ENCODE measurements at places on chromosomes 13 and 19.

- peak; percentile 82 for DNase-seq
Measured at GRCh38 chr19:50357178-50358100, 8.0 kb downstream of the NAPSA start.

DNA sequence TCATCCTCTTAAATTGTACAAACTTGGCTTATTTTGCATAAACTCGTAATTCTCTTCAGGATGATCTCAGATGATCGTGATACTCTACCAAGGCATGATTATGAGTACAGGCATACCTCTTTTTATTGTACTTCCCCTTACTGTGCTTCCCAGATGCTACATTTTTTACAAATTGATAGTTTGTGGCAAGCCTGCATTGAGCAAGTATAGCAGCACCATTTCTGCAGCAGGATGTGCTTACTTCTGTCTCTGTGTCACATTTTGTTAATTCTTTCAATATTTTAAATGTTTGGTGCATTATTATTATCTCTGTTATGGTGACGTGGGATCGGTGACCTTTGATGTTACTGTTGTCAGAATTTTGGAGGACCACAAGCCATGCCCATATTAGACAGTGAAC is 752.3 kb downstream of the PCDH9 start:
- no peak for DNase-seq

- no peak for DNase-seq
Measured at GRCh38 chr19:38032951-38033350, 125.9 kb downstream of the SIPA1L3 start.

GRCh38 chr19:1383017-1383311 is 743 bp upstream of the NDUFS7 start:
- no peak for DNase-seq

GRCh38 chr19:48544856-48545750 is 6.9 kb upstream of the SULT2B1 start:
- no peak for DNase-seq

GRCh38 chr13:83815598-83815997 is 66.7 kb downstream of the SLITRK1 start:
- no peak for DNase-seq

- no peak for DNase-seq
Measured at GRCh38 chr13:97223037-97223710, 1.0 kb downstream of the MBNL2 start.

DNA sequence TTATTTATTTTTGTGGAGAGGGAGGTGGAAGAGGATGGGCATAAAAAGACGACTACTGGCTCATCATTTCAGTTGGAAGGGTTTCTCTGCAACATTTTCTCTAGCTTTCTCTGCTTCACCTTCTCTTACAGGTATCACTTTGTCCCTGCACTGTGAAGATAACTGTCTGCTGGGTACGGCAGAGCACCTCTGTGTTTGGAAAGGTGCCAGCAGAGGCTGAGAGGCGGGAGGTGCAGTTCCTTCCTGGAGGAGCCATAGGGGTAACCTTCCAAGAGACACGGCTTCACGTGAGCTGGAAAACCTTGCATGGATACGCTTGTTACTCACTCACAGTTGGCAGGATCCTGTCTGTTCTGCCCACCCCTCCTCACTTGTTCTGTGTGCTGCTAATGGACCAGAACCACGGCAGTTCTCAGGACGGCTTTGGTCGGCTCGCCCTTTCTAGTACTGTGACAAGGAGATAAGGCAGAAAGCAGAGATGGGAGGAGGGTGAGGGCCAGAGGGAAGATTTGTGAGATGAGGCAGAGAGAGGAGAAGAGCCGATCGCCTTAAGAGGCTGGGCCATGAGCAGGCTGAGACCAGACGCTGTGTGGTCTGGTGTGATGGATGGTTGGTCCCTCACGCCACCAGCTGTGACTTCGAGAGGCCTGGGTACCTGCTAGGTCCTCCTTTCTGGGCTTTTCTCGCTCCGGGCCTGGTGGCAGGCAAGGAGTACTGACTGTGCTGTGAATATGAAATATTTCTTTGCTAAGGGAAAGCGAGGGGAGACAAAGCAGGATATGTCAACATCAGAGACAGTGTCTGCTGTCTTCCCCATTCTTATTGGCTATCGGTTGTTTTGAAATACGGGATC is 66.8 kb downstream of the MRPL57 start:
- DNase-seq, result no peak

- no peak for DNase-seq
Measured at GRCh38 chr19:32674153-32674930, 638 bp downstream of the ANKRD27 start.

DNA sequence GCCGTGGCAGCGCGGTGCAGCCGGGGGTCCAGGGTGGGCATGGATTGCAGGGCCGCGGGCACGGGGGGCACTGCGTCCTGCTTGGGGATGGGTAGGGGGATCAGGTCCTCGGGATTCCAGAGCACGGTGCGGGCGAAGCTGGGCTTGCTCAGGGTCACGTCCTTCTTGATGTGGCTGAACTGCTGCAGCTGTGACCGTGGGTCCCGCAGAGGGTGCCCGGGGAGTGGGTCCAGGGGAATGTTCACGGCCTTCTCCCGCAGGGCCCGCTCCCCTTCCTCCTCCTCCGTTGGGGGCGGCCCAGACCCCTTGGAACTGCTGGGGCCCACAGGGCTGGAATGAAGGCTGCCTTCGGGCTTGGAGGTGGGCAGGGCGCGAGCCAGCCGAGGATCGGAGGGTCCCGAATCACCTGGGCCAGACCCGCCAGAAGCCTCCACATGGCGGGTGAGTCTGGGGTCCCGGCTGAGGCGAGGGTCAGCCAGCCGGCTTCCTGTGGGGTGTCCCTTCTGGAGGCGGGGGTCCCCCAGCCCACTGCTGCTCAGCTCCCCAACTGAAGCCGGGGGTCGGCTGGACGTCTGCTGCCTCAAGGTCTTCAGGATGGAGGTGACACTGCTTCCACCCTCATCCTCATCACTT is 18.9 kb upstream of the TMEM160 start:
- no peak for DNase-seq

GRCh38 chr13:80235166-80235966 is 105.6 kb downstream of the SPRY2 start:
- DNase-seq, result no peak
